ENCODE measurements at places on chromosomes 7 and 10. TPM values are rescaled to one million over a fixed set of nuclear protein-coding genes. Genes with fewer than 3 reads are reported as not detected.

GRCh38 chr7:43240565-43240964 lies 128.1 kb downstream of the HECW1 start:
- DNase-seq: no peak

DNA sequence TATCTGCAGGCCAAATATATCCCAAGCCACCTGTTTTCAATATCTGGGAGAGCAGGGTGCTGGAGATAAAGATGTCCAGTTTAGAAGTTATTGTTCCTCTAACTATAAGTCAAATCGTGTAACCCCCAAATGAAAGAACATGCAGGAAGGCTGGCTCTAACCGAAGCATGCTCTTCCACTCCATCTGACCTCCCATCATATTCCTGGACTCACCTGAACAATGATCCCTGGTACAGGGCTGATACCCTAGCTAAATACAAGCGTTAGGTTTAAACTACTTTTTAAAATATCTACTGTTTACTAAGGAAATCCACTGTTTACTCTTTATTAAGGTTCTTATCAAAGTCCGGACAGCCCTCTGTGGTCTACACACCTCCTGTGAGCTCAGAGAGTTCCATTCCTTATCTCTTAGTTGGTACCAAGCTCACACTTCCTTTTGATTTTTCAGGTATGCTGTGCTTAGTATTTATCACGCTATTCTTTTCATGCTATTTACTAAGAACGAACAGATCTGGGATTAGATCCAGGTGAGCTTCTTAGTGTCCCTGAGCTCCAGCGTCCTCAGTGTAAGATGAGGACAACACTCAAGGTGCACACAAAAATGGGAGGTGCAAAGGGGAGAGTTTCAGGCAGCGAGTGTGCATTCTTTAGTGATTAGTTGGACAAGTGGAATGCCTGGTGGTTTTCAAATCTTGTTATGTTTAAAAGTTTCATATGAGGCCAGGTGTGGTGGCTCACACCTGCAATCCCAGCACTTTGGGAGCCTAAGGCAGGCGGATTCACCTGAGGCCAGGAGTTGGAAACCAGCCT lies 23.6 kb upstream of the COBL start:
- no peak for DNase-seq

- DNase-seq: peak; percentile 60
These were observed 72.7 kb downstream of the LHPP start for GRCh38 chr10:124534231-124534798.

GRCh38 chr10:133465191-133465949 lies 11.6 kb downstream of the SCART1 start:
- no peak for DNase-seq

DNA sequence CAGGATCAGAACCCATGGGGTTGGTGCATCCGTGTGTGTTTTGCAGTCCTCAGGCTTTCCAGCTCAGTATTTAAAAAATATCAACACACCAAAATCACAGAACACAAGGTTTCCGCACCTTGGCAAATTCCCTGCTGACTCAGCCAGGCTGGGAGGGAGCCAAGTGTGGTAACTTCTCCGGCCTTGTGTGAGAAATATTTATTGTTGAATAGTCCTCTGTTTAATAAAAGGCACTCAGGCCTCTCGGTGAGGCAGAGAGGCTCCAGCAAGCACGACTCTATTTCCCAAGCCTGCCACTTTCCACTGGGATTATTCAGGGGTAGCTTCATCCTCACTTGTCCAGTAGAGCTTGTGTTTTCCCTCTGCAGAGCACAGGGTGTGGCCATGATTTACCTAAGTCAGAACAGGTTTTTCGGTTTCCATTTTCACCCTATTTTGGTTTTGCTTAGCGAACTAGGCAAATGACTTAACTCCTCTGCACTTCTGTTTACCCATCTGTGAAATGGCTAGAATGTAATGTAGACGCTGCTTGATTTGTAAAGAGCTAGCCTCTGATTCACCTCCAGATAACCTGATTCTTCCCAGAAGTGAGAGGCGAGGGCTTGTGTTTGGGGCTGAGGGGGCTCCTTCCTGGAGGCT lies 13.0 kb upstream of the CHST15 start:
- DNase-seq: no peak

- no peak for DNase-seq
These were observed 6.0 kb upstream of the LIPA start for GRCh38 chr10:89257581-89257980.

- DNase-seq: peak; percentile 4
These were observed 57.5 kb upstream of the PTPN12 start for GRCh38 chr7:77479536-77480088.

DNA sequence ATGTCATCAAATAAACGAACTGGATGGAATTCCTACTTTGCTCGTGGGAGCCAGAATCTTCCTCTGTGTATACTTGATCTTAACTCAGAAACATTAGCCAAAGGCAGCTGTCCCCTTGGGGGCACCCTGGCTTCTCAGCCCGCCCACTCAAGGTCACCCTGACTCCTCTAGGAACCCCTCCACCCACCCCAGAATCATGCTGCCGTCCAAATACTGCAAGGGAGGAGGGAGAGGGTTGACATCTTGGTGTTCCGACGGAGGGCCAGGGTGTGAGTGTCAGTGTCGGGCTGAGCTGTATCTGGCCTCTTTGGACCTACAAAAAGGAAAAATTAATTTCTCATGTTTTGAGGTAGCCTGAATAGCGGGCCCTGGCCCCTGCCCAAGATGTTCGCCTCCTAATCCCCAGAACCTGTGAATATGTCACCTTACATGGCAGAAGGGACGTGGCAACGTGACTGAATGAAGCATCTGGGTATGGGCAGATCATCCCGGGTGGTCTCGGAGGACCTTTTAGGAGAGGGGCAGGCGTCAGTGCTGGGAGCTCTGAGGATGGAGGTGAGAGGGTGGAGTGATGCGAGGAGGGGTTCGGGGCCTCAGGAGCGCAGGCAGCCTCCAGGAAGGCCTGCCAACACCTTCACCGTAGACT lies 40.5 kb upstream of the RBM33 start:
- no peak for DNase-seq

GRCh38 chr10:61882621-61883370 lies 18.7 kb upstream of the ARID5B start:
- no peak for DNase-seq

DNA sequence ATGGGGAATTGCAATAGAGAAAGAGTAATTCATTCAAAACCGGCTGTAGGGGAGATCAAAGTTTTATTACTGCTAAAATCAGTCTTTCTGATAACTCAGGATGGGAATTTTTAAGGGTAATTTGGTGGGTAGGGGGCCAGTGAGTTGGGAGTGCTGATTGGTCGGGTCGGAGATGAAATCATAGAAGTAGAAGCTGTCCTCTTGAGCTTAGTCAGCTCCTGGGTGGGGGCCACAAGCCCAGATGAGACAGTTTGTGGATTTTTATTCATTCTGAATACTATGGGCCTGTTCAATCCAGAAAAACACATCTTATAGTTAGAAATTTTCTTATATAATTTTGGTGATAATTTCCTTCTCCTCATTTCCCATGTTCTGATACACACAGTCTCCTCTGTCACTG lies 25.4 kb downstream of the CALD1 start:
- no peak for DNase-seq

GRCh38 chr7:23232966-23233365 lies 13.6 kb upstream of the GPNMB start:
- no peak for DNase-seq

- no peak for DNase-seq
These were observed 162.8 kb upstream of the KCND2 start for GRCh38 chr7:120110169-120110568.

The PCDH15 gene
- 0.17 TPM for total RNA-seq

The CYP3A4 gene
- total RNA-seq: not detected

GRCh38 chr7:153385502-153385901 lies 626.0 kb downstream of the ACTR3B start:
- DNase-seq: no peak

DNA sequence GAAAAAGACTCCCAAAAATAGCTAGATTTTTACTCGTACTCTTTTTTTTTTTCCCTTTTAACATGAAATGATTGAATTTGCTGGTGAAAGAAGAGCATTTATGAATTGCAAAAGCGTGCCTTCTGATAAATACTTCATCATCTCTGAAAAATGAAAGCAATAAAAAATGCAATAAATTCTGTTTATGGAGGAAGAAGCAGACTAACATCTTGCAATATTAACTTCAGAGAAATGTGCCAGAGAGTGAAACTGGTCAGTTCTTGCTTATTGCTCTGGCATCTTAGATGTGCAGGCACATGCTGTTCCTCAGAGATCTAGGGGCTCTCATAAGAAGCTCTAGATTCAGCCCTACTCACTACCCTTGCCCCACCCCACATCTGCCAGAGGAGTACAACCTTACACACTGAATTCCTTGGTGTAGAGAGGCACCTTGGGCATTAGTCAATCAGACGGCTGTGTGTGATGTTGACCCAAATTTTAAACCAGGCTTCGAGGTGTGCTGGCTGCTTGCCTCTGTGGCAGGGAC lies 891.1 kb upstream of the GHITM start:
- no peak for DNase-seq

DNA sequence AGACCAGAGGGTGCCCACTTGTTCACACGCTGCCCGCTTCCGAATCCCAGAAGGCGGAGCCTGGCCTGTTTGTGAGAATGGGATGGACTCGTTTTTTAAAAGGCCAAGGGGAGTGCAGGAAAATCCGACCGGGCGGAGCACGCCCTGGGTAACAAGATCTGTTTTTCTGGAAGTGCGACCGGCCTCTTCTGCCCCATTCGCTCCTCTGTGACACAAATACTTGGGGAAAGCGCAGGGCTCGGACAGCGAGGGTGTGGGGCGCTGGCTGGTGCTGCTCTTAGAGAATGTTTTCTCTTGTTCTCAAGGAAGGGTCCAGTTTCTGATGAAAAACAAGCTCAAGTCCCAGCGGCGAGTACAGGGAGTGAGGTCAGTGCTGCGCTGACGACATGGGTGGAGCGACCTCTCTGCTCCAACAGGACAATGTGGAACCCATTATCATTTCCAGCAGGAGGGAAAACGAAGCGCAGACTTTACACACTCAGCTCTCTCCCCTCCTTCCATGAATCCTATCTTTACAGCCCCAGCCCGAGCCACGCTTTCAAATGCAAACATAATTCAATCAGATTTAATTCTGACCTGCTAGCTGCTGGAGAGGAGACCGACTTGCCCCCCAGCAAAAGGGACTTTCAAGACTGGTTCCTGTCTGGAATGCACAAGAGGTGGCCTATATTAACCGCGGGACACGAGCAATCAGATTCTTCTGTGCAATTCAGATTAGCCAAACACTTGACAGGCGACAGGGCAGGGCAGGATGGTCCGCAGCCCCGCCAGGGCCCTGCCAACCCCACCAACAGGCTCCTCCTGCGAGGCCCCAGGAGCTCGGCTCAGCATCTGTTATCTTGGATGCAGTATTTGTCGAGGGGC lies 1.1 kb downstream of the RADIL start:
- peak; percentile 68 for DNase-seq

DNA sequence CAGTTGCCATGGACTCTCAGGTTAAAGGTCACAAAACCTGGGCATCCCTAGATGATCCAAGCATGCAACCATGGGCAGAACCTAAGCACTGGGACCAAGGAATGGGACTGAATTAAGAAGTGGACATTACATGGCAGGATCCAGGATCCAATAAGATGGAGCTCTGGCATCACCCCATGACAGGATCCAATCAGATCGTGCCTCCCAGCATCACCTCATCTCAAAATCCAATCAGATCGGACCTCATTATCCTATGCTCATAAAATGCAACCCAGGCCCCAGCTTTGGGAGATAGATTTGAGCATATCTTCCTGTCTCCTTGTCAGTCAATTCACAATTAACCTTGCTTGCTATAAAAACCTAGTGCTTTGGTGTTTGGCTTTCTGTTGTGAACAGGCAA lies 616.1 kb downstream of the PARD3 start:
- no peak for DNase-seq

GRCh38 chr7:80244206-80244916 lies 109.7 kb downstream of the GNAI1 start:
- no peak for DNase-seq

The CYP26A1 gene
- 6.7 TPM for total RNA-seq

- peak; percentile 63 for DNase-seq
These were observed at the start of gene PFKP for GRCh38 chr10:3067118-3067858. Gene PFKP (plus strand): TSS chr10:3067548. CDS start chr10:3067596, 48 bp downstream.

The NODAL gene
- not detected for total RNA-seq

- DNase-seq: no peak
These were observed 28.3 kb downstream of the C1GALT1 start for GRCh38 chr7:7210475-7211237.

GRCh38 chr7:40299097-40299496 lies 164.3 kb downstream of the SUGCT start:
- DNase-seq: no peak

GRCh38 chr7:36635091-36635490 lies 89.2 kb downstream of the AOAH start:
- DNase-seq: no peak

GRCh38 chr10:22368981-22369380 lies 23.7 kb downstream of the SPAG6 start:
- DNase-seq: no peak

The RAMP3 gene
- not detected for total RNA-seq

DNA sequence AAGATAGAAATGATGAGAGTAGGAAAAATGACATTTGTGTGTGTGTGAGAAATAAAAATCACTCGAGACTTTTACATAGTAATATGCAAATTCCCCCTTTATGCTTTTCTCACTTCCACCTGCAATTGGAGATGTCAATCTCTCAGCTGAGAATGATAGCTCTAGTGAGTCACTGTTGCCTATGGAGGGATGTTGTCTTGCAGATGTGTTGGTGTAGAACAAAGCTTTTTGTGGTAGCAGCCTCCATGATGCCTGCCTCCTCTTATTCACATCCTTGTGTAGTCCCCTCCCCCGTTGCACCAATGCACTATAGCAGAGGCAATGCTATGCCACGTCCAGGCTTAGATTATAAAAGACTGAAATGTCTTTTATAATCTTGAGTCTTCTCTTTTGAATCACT lies 33.8 kb downstream of the SPAG6 start:
- no peak for DNase-seq

GRCh38 chr7:47946581-47947354 lies 1.5 kb downstream of the PKD1L1 start:
- no peak for DNase-seq

DNA sequence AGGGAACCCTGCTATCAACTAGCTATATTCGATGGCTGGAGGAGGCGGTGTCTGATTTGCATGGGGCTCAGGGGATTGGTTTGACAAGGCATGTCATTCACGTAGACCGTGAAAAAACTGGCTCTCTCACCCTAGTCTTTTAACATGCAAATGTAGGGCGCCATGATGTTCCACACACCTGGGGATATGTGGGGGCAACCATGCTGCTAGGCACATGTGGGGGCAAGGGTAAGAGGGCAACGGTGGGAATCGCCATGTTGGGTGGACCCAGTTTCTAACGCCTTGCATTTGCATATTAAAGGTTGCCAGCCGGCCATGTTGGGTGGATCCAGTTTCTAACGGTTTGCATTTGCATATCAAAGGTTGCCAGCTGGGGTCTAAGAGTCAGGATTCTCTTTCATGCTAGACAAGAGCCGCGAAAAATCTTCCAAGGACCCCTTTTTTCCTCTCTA lies 419.2 kb upstream of the NFE2L3 start:
- peak; percentile 37 for DNase-seq
